Forelimb muscle (tissue), 1 donor: ENCODE measurements at places on chromosomes 7 and 10. TPM values are rescaled to one million over a fixed set of nuclear protein-coding genes. Genes with fewer than 3 reads are reported as not detected.

Gene WDR37
- polyA plus RNA-seq, result 10.9 TPM

DNA sequence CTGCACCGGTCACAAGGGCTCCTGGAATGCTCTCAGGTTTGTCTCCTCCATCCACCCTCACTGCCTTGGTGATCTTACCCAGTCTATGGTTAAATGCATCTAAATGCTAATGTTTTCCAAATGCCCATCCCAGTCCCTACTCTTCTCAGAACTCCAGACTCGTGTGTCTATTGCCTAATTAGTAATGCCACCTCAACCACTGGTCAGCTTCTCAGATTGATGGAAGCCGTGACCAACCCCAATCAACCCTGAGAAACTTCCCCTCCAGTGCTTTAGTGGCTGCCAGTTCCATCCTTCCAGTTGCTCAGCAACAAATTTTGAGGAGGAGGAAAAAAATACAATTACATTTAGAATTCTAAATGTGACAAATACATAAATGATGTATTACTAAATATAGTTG, 18.6 kb downstream of the NUDCD3 start:
- DNase-seq, result no peak

Gene TRPV5
- polyA plus RNA-seq, result 0.15 TPM

GRCh38 chr7:28095231-28095630, 85.4 kb downstream of the JAZF1 start:
- DNase-seq, result no peak

DNA sequence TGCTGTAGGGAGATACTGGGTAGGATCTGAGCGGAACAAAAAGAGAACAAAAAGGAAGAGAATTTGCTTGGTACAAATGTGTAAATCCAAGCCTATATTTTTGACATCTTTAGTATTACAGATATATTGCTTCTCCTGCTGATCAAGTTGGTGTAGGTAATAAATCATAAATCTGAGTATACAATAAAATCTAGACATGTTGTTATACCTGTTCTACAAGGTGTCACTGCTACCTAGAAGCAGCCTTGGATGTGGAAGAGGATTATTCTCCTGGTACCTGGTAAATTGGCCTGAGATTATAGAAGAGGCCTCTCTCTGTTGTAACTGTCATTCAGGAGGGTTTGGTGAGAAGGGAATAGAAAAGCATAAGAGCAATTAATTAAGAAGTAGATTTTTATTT, 89.9 kb upstream of the LSM8 start:
- DNase-seq, result no peak

Gene KLHL7
- polyA plus RNA-seq, result 21.7 TPM

Gene OLAH
- 0.08 TPM for polyA plus RNA-seq

DNA sequence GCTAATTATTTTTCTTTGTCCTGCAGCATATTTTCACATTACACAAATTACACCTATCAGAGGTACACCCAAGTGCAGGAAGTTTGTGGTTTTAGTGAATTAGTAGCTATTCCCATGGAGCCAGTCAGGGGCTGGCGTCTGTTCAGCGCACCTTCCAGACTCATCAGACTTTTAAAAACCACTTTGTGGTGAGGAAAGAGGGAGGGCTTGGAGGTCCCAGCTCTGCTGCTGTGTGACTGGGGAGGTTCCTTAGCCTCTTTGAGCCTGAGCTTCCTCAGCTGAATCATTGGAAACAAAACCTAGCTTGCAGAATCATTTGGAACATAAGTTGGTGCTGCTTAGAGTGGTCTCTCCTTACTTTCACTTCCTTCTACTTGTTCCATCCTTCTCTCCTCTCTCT, 175.4 kb downstream of the SORCS3 start:
- no peak for DNase-seq

GRCh38 chr10:34761453-34761852, 53.6 kb downstream of the PARD3 start:
- DNase-seq, result no peak

- DNase-seq, result no peak
Measured at GRCh38 chr10:108452533-108452932, 1288.0 kb upstream of the SORCS1 start.

GRCh38 chr10:48468866-48469511, 135.9 kb downstream of the ARHGAP22 start:
- DNase-seq, result no peak

DNA sequence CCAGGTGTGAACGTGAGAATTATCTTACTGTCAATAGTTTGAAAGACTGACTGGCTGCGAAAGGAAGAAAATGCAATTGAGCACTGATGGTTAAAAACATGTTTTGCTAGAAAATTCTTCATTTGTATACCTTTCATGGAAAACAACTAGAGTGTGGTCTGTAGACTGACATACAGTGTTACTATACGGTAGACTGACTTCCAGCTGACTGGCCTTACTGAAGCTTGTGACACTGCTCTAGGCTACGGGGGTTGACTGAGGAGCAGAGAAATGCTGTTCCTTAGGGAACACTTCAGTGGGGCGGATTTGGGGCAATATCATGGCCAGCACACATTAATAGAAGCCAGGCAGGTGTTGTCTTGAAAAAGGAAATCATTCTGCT, 25.9 kb upstream of the DDC start:
- DNase-seq, result no peak
